Activated CD4-positive, alpha-beta T cell treated with anti-CD3 and anti-CD28 coated beads, Interleukin-2, amount 50 U/mL, for 16 hours (primary cell): ENCODE measurements at places on chromosomes 2 and 18.

- peak; percentile 89 for DNase-seq
These were observed 34.7 kb downstream of the RALB start for GRCh38 chr2:120287183-120288015.

DNA sequence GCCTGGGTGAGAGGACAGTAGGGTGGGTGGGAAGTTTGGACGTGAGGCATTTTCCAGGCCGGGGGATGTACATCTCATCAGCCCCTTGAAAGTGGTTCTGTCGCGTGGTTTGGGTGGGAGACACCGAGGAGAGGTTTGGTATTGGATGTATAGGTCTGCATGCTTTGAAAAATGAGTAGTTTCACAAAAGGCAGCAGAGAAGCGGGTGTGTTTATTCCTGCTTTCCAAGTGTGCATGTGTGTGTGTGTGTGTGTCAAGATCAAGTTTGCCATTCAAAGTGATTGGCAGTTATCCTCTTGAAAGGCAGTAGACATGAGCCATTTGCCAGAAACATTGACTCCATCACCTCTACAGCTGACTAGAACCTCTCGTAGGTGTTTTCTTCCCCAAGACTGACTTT lies 423.1 kb upstream of the POU3F3 start:
- DNase-seq = no peak

- no peak for DNase-seq
These were observed 67.1 kb upstream of the EPAS1 start for GRCh38 chr2:46230115-46230571.

- peak; percentile 34 for DNase-seq
These were observed 21.9 kb downstream of the SETBP1 start for GRCh38 chr18:44702594-44702993.

- no peak for DNase-seq
These were observed 3.7 kb upstream of the ZNF638 start for GRCh38 chr2:71327916-71328315.
